NCI-H1092 (cell line): ENCODE measurements at places on chromosomes 5 and 9.
A peak's percentile ranks its signal among the peaks of the same experiment; 100 is the strongest.

DNA sequence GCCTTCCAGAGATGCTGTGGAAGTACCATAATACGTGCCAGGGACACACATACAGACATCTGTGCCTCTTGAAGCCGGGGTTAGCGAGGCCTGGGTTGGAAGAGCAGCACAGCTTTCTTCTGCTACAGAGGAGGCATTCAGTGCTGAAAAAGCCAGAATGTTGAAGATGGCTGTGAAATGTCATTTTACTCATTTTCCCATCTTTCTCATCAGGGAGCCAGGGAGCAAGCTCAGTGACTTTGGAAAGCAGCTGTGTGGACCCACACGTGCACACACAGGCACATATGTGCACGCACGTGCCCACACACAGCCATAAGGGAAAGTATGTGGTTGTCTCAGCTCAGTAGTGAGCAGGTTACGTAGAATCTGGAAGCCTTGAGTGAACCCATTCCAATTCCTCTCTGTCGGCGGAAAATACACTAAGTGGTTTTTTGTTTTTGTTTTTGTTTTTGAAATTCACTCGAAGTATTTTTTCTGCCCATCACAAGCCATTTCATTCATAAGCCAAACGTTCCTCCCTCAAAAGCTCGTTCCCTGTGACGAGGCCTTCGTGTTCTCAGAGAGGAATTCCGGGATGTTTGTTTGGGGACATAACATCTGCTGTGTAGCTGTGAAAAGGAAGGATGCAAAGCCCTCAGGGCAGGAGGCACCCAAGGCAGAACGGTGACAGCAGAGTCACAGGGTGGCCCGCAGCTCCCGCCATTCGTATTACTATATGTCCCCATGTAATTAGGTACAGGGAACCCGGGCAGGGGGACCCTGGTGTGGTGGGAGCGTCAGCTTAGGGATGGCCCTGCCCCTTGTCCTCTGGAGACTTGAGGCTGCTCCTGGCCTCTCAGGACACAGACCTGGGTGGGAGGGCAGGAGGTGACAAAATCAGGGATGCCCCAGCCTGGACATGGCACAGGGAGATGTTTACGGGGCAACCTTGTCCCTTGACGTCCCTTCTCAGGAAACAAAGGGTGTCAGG lies 29.0 kb upstream of the ANKRD33B start:
- DNase-seq = no peak

DNA sequence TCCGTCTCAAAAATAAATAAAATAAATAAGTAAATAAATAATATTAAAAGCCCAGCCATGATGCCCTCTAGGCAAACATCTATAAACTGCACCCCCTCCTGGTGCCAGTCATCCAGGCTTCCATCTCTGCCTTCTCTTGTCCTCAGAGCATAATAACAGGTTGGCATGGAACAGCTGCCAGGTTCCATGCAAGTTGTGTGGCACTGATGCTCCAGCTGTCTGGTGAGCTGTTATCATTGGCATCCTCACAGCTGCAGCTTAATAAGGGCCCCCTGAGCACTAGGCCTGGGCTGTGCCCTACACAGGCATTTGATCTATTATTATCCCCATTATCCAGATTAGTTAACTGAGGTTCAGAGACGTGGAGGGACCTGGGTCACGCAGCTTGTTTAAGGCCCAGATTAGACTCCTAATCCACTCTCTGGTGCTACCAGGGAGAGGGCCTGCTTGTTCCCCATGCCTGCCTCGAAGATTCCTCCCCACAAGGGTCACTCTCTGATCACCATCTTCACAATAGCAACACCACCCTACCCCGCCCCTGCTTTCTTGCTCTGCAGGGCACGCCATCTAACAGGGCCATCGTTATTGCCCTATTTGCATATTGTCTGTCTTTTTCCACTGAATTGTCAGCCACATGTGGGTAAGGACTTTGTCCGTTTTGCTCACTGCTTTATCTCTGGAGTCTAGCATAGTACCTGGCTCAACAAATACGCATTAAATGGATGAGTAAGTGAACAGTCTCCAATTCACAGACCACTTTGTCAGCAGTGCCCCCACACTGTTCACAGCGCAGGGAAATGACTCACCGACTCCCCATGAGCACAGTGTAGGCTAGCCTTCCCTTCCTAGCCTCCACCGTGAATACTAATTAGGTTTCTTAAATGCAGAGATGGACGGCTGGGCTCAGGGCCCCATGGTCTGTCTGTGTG lies 1.5 kb upstream of the DNM1 start:
- DNase-seq = no peak

- no peak for DNase-seq
Observed at GRCh38 chr5:76590027-76590426, 33.2 kb downstream of the F2RL2 start.

GRCh38 chr5:80269991-80270438 lies 14.2 kb upstream of the SERINC5 start:
- DNase-seq = no peak

GRCh38 chr9:33719581-33720374 lies 75.6 kb upstream of the PRSS3 start:
- peak; percentile 6 for DNase-seq

GRCh38 chr5:161676103-161676502 lies 9.4 kb upstream of the GABRA6 start:
- DNase-seq = no peak
